ENCODE measurements at places on chromosomes 1 and 21.

GRCh38 chr1:81406292-81406999 lies 394.3 kb upstream of the ADGRL2 start:
- no peak for DNase-seq

DNA sequence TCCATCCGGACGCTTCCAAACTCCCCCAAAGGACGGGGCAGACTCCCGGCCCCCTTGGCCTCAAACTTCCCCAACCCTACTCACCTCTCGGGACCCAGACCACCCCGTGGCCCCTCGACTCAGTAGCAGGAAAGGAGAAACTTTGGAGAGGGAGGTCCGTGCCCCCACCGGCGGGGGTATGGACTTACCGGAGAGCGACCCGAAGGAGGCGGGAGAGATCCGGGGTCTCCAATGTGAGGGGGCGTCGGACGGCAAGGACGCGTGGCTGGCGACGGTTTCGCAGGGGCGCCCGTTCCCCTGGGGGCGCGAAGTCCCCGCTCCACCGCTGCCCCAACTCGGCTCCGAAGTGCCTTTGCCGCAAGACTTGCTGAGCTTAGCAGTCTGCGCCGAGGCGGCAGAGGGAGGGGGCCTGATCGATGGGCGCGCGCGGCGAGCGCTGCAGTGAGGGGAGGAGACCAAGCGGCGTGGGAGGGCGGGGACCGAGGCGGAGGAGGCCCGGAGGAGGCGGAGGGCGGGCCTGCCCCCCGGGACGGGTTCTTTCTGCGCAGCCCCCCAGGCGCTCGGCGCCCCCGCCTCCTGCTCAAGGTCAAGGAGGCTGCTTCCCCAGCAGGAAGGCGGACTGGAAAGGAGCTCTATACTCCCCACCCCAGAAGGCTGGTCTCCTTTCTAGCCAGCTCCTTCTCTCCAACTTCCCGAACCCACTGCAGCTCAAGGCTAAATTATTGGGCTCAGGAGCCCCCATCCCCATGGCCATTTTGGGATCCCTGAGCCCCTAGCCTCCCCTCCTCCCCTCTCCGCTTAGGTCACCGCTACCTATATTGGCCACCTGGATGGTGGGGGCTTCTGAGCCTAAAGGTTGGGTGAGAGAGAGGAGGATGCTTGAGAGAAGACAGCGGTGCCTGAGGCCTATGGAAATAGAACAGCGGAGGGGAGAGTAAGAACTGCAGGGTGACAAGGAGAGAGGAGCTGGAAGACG lies at the start of gene SYT2:
TSS of gene SYT2 (minus strand) at position 385 of the 976 bp plus-strand sequence. CDS start 104,682 bp downstream, outside the sequence.
- peak; percentile 13 for DNase-seq

- DNase-seq: no peak
Measured at GRCh38 chr1:220685879-220686278, 4.3 kb upstream of the C1orf115 start.

- DNase-seq: no peak
Measured at GRCh38 chr1:207810173-207810572, 58.3 kb downstream of the CD46 start.

DNA sequence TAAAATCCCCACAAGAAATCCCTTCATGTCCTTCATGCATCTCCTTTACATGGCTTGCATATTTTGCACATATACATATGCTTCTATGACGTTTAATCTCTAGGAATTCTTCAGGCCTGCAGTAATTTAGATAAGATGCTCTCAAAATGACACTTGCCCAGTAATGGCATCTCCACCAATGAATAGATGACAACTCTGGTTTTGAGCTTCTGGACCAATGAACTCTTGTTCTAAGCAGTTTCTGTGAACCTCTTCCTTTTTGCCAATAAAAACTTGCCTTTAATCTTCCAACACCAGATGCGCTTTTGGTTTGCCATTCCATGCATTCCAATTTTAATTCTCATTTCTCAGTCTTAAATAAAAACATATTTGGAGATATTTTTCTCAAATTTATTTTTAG lies 189.8 kb upstream of the OLFM3 start:
- no peak for DNase-seq

- DNase-seq: peak; percentile 29
Measured at GRCh38 chr1:173420330-173420806, 56.8 kb upstream of the PRDX6 start.

- DNase-seq: no peak
Measured at GRCh38 chr1:111483876-111484275, 10.1 kb downstream of the C1orf162 start.

DNA sequence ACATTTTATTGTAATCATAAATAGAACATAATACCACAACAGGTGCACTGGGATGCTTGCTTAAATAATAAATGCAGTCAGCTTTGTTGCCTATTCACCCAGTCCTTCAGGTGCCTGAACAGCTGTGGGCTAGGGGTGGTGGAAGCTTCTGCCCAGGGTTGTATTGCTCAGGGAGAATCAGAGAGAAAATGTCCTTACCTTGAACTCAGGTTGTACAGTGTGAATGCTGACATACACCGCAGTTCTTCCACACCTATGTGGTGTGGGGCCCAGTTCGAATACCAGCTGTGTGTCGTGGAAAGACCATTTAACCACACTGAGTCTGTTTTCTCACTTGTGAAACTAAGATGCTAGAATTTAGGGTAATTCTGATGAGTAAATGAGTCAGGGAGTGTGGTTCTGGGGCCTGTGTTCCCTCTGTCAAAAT lies 115.7 kb upstream of the ATP1A1 start:
- DNase-seq: no peak

DNA sequence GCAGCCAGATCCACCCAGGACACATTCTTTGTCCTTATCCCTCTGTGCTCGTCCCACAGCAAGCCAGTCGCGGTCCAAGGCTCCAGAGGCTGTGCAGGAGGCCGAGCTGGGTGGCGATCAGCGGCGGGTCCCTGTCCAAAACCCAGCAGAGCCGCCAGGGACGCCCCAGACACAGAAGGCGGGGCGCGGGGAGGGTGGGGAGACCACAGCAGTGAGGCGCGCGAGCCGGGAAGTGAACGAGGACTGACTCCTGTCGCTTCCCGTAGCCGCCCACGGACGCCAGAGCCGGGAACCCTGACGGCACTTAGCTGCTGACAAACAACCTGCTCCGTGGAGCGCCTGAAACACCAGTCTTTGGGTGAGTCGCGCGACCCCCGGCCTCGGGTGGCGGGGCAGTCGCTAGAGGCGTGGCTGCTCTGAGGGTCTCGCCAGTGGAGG lies at the start of gene LGALS8:
TSS of gene LGALS8 (plus strand) at position 279 of the 438 bp plus-strand sequence. CDS start 2,089 bp downstream, outside the sequence.
- DNase-seq: peak; percentile 84

DNA sequence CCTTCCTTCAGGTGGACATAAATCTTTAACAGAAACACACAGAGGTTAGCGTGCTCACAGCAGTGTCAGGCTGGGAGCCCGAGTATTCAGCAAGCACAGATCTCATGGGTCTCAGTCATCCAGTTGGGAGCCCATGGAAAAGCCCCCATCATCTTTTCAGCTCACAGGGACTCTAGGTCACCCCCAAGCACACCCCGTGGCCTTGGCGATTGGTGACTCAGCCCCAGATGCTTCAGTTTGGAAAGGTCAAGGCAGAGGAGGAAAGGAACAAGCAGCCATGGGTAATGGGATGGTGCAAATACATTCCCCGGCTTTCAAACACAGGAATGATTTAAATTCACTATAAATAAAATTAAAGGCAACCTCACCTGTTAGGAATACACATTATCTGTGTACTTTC lies 88.9 kb downstream of the PGBD5 start:
- no peak for DNase-seq

DNA sequence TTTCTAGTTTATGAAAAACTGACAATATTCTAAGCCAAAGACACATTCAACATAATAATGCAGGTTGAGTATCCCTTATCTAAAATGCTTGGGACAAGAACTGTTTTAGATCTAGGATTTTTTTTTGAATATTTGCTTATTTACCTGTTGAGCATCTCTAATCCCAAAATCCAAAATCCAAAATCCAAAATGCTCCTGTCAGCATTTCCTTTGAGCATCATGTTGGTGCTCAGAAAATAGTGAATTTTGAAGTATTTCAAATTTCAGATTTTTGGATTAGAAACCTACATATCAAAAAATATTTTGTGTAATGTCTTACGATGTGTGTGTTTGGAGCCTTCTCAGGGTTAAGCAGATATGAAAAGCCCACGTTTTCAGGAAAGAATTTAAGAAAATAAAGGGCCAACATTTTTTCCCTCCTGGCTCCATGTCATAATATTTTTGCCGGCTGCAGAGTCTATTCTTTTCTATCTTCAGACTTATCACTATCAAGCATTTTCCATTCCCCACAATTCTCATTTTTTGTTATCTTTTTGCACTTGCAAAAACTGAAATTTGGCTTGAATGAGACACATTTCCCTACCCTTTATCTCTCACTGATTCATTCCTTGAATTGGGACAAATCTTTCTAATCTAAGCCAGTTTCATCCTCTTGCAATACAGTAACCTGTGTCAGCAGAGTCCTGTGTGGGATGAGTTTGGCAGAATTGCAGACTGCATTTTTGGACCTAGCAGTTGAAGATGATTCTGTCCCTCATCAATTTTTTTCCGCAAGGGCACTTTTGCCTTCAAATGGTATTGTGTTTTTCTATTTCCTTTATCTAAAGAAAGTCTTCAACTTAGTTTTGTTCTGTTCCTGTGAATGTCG lies 233.9 kb downstream of the DISC1 start:
- DNase-seq: no peak
